ENCODE measurements at places on chromosomes 1 and 21.

DNA sequence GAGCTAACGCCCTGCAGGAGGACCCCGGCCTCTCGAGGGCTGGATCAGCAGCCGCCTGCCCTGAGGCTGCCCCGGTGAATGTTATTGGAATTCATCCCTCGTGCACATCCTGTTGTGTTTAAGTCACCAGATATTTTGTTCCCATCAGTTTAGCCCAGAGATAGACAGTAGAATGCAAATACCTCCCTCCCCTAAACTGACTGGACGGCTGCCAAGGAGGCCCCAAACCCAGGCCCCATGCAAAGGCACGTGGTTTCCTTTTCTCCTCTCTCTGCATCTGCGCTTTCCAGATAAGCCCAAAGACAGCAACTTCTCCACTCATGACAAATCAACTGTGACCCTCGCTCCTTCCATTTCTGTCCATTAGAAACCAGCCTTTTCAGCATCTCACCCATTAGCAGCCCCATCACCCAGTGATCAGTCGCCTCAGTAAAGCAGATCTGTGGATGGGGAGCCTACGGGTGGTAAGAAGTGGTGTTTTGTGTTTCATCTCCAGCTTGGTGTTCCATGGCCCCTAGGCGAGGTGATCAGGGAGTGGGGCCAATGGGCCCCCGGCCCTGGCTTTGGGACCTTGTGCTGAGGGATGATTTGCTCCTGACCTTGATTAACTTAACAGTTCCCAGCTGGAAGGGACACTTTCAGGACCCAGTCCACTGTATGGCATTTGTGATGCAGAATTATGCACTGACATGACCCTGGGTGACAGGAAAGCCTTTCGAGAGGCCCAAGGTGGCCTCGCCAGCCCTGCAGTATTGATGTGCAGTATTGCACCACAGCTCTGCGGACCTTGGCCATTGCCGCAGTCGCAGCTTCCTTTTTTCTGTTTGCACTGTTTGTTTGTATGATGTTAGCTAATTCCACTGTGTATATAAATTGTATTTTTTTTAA, 5.2 kb downstream of the NPPA start:
- no peak for DNase-seq

DNA sequence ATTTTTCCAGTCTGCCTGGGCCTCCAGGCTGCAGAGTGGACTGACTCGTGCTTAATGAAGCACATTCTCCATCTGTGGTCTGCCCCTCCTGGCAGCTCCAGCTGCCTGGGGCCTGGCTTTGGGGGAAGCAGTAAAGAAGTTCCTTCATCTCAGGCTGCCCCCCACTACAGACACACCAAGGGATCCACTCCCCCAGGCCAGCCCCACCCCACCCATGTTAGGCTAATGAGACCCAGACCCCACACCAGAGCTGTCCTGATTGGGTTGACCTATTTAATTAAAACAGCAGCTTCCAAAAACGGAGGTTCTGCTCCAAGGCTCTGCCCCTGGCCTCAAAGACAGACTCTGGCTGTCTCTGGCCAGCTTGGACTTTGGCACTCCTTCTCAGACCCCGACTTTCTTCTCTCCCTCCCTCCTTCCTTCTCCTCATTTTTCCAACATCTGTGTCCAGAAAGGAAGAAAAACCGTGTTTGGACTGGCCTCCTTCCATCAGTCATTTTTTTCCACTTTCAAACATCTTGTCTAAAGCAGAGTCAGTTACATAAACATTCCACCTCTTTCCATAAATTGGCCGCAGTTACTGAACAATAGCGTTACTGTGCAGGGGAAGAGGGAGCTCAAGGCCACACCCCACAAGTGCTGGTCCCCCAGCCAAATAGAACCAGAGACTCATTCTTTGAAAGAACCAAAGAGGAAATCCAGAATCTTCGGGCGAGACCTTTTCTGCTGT, 29.7 kb downstream of the SERTAD4 start:
- no peak for DNase-seq

DNA sequence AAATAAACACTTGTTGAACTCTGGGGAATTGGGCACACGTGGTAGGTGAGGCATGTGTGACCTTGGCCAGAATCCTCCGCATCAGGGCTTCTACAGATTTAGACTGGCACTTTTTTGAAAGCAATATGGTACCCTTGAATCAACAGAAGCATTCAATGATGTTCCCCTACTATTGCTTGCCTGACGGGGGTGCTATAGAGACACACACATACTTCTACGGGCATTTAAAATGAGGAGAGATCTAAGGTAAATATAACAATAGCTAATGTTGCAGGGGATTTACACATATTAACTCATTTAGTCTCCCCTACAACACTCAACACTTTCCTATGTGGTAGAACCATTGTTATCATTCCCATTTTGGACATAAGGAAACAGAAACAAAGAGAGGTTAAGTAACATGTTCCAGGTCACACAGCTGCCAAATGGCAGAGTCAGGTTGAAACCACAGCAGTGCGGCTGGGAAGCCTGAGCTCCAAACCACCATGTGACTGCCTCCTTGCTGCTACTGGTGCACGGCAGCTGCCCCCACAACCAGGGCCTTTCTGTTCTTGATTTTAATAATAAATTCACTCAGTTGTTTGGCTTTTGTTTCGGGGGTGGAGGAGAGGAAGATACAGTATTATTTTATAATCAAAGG, 147.4 kb downstream of the ZNF281 start:
- DNase-seq = no peak

DNA sequence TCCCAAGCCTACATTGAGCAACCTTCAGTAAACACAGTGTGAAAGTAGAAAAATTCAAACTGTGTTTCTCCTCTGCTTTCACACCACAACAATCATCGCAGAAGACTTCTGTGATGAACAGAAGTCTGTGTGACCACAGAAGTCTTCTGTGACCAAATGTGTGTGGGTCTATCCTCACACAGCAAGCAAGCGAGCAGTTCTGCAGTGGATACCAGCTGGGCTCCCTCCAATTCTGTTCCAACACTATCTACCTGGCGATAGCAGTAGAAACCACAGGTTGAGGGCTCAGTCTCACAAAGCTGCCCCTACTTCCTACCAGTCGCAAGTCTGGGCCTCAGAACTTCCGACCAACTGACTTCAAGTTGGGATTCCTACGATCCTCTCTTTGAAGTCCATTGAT, 21.0 kb upstream of the RAP1A start:
- DNase-seq = no peak

- DNase-seq = no peak
These were observed 321.6 kb upstream of the LRRC7 start for GRCh38 chr1:69246109-69246508.

Data from NCI-H187 treated with DMSO at 0.1 percent for 48 hours (cell line).